ENCODE measurements at places on chromosomes 7 and 10.

GRCh38 chr10:56142092-56142728 is 218.8 kb downstream of the ZWINT start:
- DNase-seq, result no peak

DNA sequence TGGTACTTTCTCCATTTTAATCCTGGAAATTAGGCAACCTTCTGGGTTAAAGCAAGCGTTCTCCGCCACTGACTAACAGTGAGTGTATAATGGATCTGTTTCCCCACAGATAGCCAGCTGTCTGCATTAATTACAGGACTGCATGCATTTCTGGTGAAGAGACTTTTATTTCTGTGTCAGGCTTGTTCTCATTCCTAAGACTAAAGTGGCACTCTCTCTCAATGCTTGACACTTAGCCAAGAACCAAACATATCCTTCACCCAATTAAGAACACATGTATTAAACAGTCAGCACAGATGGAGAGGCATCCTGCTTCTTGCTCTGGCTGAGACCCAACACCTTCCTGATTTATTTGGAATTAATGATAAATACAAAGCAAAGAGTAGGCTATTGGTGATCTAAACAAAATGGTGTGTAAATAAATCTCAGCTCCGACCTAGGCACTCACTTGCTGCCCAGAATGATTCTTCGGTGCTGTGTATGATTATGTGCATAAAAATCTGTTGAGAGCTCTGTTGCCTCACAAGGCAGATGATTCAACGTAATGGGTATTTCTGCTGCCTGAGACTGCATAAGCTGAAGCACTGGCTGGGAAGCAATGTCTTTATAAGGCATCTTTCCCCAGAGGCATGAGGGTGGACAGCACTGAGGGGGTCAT is 16.8 kb downstream of the CALU start:
- no peak for DNase-seq

DNA sequence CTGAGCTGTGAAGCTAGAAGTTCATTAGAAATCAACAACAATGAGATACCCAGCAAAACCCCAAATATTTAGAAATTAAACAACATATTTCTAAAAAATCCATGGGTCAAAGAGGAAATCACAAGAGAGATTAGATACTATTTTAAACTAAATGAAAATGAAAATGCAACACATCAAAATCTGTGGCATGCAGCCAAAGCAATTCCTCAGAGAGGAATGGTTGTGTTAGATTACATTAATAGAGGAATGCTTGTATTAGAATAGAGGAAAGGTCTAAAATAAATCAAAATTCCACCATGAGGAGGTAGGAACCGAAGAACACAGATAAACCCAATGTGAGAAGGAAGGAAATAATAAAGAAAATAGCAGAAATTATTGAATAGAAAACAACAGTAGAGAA is 642.1 kb upstream of the GALNT17 start:
- DNase-seq, result no peak

- DNase-seq, result no peak
Measured at GRCh38 chr10:3225561-3225960, 53.0 kb upstream of the PITRM1 start.

DNA sequence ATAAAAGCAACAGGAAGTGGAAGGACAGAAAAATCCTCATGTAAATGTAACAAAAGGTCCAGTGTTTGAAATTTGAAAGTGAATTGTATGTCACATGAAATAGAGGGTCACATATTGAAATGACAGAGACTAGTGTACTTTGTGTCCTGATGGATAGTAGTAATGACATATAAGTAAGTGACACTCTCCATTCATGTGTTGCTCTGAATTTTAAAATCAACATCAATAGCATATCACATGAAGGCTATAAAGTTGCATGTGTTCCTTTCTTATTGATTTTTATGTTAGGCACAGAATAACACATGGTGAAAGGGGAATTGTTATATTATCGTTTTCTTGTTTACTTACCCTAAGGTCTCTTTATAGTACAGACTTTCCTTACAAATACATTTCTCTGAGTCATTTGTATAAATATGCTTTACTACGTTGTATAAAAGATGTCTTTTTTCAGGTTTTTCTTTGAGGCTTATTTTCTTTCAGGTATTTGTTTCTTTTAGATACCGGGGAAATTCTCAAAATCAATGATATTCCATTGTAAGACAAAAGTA is 104.6 kb upstream of the CACNA2D1 start:
- DNase-seq, result no peak

GRCh38 chr7:114083166-114084001 is 164.6 kb upstream of the PPP1R3A start:
- DNase-seq, result peak; percentile 59

- DNase-seq, result no peak
Measured at GRCh38 chr7:105010504-105011130, 3.4 kb upstream of the KMT2E start.

GRCh38 chr10:102673819-102674511 is 29.7 kb downstream of the TRIM8 start:
- DNase-seq, result peak; percentile 45

GRCh38 chr10:49663596-49663995 is 15.9 kb upstream of the C10orf53 start:
- DNase-seq, result no peak

GRCh38 chr7:30240106-30240800 is 44.1 kb upstream of the ZNRF2 start:
- DNase-seq, result no peak

DNA sequence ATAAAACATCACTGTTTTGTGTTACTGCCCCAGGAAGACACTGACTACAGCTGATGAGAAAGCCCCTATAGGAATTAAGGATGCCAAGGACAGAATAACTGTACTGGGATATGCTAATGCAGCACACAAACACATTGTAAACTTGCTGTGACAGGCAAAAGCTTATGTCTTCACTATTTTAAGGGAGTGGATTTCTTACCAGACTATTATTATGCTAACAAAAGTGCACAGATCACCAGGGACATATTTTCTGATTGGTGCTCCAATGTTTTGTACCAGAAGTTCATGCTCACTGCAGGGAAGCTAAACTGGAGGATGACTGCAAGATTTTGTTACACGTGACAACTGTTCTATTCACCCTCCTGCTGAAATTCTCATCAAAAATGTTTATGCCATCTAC is 48.1 kb upstream of the PTPN12 start:
- DNase-seq, result no peak

- DNase-seq, result no peak
Measured at GRCh38 chr7:140689199-140690152, 7.0 kb upstream of the NDUFB2 start.

GRCh38 chr7:44289341-44290251 is 35.8 kb downstream of the CAMK2B start:
- no peak for DNase-seq

DNA sequence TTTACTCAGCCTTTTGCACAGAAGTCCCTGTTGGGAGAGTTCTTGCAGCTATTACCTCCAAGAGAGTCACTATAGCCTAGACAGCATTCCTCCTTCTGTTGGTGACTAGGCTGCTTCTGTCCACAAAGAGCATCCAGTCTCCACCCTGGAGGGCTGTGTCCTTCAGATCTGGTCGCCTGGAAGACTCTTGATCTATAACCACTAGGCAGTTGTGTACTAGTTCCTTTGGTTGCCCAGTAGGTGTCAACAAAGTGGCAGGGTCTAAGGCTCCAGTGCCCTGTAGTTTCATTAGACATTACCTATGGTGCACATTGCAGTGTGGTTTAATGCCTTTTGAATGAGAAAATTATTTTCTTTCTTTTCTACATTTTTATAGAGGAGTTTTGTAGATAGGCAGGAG is 11.3 kb upstream of the AKR1C2 start:
- no peak for DNase-seq

- no peak for DNase-seq
Measured at GRCh38 chr7:120677535-120677934, 180.4 kb downstream of the TSPAN12 start.

DNA sequence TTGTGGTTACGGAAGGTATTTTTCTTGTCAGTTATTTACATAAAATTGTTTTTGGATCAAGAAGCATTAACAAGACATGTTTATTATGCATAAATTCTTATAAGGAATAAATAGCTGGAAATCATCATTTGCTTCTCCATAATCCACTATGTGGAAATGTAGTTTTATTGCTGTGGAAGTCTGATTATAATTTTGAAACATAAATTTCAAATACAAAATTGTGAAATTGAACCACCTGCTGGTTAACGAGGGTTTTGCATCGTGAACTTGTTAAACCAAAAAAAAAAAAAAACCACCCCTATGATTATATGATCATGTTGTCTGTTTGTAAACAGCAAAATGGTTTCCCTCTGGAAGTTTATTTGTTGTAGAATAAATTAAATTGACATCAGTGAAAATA is 25.9 kb downstream of the ABRAXAS2 start:
- DNase-seq, result no peak

DNA sequence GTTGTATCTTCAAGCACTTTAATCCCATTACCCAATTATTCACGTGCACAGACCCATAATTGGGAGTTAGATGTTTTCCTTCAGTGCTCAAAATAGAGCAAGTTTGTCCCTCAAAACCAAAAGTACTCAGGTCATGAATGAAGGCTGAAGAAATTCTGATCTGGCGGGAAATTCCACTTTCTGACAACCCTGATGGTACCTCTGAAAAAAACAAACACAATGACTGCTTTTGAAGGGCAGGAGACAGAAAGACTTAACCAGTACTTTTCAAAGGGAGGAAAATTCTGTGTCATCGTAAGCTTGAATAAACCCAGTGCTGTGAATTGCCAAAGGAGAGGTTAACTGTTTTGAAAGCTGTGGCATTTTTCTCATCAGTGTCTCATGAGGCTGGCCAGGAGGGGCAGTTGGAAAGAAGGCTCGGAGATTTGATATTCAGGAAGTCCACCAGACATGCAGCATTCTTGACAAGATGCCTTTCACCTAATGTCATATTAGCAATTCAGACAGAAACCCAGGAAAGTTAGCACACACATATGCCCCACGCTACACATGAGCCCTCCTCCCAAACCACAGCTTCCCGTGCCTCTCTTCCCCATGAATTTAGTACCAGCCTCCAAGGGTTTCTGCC is 347.0 kb downstream of the KCNMA1 start:
- no peak for DNase-seq

DNA sequence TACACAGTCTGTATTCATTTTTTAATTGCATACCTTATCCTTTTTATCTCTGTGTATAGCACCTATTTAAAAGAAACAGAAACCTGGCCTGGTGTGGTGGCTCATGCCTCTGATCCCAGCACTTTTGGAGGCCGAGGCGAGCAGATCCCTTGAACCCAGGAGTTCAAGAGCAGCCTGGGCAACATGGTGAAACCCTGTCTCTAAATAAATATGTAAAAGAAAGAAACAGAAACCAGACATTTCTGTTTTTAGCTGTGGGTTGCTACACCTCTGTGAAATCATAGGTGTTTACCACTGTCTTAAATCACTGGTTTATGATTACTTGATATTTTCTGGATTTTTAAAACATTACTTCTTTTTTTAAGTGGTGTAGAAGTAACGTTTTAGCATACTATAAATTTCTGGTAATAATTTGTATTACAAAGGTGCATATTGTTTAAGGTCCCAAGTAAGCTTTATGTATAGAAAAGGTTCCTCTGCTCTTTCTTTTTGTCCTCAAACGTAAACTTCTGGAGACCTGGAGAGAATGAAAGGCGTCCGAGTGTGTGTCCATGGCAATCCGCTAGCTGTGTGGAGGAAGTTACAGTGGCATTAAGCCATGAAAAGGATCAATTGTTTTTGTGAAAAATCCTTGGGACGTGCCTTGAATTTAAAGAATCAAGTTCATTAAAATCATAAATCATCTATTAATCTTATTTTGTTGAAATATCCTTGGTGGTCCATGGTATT is 41.1 kb downstream of the PTPRZ1 start:
- no peak for DNase-seq

- DNase-seq, result no peak
Measured at GRCh38 chr7:153858355-153858754, 193.8 kb upstream of the DPP6 start.

- DNase-seq, result no peak
Measured at GRCh38 chr7:22949944-22950343, 64.0 kb downstream of the HYCC1 start.

GRCh38 chr10:128542659-128543058 is 416.4 kb upstream of the MKI67 start:
- no peak for DNase-seq

GRCh38 chr10:103244666-103245271 is 918 bp upstream of the RPEL1 start:
- peak; percentile 57 for DNase-seq

DNA sequence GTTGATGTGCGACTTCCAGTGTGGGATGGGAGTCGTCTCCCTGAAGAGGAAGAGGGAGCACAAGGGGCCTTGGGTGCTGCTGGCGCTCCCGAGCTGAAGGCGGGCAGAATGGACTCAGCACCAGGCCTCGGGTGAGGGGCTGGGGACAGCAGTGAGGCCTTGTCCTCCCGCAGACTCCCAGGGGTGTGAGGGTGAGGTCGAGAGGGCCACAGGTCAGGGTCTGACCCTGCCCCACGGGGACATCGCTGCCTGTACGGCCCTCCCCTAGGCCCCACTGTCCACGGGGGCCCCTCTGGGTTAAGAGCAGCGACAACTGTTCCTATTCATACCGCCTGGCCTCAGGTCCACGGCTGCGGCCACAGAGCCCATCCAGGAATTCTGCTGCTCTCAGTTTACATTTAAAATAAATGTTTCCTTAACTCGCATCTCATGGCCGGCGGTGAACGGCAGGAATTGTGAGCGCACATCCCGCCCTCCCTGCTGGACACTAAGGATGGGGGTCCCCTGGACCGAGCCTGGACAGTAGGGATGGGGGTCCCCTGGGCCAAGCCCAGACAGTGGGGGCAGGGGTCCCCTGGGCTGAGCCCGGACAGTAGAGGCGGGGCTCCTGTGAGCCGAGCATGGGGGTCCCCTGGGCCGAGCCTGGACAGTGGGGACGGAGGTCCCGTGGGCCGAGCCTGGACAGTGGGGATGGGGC is 61.7 kb downstream of the PDGFA start:
- DNase-seq, result no peak

GRCh38 chr7:94632338-94633013 is 23.5 kb downstream of the SGCE start:
- no peak for DNase-seq

GRCh38 chr10:74923556-74923955 is 97.2 kb downstream of the KAT6B start:
- no peak for DNase-seq

DNA sequence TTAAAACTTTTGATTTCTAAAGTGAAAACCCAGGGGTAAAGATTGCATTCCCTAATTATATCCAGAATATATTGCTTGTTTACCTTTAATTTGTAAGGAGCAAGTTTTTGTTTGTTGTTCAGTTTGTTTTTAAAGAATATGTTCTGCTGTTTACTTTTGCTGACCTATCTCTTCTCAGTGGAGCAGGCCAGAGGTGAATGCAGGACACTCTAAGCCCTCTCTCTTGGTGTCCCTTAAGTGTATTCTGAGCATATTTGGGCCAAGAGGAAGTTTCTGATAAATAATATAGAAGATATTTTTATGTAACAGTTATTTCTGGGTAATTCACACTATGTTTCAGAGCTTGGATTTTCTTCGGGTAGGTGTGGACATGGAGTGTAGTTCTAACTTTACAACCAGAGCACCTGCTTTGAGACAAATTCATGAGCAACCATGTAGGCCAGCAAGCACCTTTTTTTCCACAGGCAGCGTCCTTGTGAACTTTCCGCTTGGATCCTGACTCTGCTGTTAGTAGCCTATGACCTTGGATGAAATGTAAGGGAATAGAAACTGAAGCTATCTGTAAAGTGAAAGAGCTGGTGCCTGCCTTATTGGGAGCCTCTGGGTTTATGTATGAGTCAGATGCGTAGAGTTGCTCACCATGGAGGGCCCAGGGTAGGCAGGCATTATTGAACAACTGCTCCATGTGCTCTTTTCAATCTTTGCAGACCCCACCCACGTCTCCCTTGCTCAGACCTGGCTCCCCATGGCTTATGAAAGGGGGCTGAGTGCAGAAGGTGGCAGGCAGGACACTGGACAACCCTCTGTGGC is 16.1 kb downstream of the OGDH start:
- DNase-seq, result no peak

- peak; percentile 31 for DNase-seq
Measured at GRCh38 chr10:100508691-100509150, 10.9 kb downstream of the SEC31B start.
